NCI-H187 (cell line): ENCODE measurements at places on chromosomes 16 and 17.

GRCh38 chr17:80663781-80664206, 119.2 kb downstream of the RPTOR start:
- peak; percentile 71 for DNase-seq

DNA sequence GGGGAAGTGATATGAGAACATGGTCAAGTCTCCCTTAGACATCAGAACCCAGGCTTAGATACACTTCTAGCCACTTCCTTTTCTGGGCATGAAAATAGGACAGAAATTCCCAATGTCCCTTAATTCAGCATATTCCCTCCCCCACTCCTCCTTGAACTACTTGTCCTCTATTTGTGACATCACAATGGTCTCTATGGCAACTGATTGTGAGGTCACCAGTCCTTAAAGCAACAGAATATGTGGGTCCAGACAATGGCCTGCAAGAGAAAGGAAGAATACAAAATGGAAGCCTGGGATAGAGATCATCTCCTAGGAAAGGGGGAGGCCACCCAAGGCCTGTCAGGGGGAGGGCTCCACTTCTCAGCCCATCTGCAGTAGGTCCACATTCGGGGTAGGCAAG, 6.7 kb upstream of the SEZ6 start:
- DNase-seq = no peak

DNA sequence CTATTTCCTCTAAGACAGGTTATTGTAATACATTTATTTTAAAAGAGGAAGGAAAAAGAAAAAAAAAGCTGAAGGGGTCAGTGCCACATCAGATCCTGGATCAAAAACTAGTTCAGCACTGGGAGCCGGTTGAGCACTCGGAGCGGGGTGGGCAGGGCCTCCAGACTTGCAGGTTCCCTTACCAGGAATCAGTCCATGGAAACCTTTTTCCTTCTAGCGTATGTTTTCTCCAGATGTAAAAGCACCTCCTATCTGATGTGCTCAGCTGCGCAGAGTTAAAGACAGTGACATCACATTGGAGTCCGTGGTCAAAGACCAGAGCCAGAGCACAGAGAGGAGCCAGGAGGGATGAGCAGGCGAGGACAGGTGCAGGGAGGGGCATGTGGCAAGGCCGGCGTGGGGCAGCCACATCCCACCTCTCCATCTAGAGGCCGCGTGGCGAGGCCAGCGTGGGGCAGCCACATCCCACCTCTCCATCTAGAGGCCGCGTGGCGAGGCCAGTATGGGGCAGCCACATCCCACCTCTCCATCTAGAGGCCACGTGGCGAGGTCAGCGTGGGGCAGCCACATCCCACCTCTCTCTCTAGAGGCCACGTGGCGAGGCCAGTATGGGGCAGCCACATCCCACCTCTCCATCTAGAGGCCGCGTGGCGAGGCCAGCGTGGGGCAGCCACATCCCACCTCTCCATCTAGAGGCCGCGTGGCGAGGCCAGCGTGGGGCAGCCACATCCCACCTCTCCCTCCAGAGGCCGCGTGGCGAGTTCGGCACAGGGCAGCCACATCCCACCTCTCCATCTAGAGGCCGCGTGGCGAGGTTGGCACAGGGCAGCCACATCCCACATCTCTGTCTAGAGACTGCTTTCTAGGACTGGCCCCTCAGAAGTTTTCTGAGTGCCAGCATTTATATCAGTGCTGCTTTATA, 166.8 kb upstream of the CHMP6 start:
- no peak for DNase-seq

DNA sequence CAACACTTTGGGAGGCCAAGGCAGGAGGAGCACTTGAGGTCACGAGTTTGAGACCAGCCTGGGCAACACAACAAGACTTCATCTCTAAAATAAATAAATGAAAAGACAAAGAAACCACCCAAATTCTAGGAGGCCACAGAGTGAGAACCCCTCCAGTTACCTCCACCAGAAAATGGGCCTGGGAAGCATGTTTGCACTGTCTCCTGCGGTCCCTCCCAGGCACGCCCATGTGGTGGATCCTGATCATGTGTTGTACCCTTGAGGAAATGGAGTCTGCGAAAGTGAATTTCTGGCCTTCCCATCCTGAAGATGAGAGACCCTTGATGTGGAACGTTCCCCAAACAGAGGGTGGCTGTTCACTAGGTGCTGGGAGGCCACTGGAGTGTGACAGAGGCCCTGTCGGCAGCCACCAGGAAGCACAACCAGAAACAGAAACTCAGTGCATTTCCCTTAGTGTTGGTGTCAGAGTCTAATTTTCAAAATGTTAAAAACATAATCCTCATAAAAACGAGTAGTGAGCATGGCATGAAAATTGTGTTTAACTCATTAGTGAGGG, 19.2 kb upstream of the USP22 start:
- no peak for DNase-seq

GRCh38 chr16:2511128-2511800, 2.5 kb upstream of the ATP6V0C start:
- no peak for DNase-seq

DNA sequence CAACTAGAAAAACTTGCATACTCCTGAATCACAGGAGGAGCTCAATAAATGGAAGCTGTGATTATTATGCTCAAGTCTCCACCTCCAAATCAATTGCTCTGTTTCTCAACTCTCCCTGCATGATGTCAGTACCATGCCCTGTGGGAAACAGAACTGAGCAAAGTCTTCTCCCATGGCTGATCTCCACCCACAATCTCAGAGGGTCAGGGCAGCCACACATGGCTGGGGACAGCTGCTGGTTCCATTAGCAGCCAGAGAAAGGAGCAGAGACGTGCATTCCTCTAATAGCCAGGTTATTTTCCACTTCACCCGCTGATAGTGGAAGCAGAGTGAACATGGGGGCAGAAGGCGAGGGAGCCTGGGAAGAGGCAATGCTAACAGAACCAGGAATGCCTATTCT, 85.5 kb upstream of the TMEM132E start:
- DNase-seq = no peak

DNA sequence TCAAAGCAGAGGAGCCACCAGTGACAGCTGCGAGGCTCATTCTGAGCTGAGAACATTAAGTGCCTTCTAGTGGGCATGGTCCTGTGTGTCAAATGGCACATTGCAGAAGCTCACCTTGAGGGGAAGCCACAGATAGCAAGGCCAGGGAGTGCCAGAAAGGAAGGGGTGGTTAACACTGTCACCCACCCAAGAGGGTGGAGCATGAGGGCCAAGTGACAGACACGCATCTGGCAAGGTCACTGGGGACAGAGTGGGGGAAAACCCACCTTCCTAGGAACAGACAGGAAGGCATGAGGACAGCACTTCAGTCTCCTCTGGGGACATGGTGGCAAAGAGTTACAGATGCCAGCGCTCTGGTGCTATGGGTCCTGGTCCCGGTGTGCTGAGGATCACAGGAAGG, 22.1 kb downstream of the NUBP1 start:
- no peak for DNase-seq

- no peak for DNase-seq
Measured at GRCh38 chr16:64361753-64362152, 760.1 kb downstream of the CDH11 start.

- DNase-seq = no peak
Measured at GRCh38 chr17:73551144-73551543, 93.1 kb downstream of the SDK2 start.

- no peak for DNase-seq
Measured at GRCh38 chr17:73228748-73229236, 32.9 kb downstream of the CPSF4L start.

GRCh38 chr16:18013863-18014262, 322.7 kb downstream of the NPIPA8 start:
- no peak for DNase-seq

DNA sequence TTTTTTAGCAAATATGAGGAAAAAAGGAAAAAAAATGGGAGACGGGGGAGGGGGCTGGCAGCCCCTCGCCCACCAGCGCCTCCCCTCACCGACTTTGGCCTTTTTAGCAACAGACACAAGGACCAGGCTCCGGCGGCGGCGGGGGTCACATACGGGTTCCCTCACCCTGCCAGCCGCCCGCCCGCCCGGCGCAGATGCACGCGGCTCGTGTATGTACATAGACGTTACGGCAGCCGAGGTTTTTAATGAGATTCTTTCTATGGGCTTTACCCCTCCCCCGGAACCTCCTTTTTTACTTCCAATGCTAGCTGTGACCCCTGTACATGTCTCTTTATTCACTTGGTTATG, 1.2 kb upstream of the TMEM88 start:
- DNase-seq = no peak

- DNase-seq = no peak
Measured at GRCh38 chr17:17344507-17345293, 41.5 kb downstream of the NT5M start.

- no peak for DNase-seq
Measured at GRCh38 chr16:21644674-21645073, 7.7 kb downstream of the IGSF6 start.

DNA sequence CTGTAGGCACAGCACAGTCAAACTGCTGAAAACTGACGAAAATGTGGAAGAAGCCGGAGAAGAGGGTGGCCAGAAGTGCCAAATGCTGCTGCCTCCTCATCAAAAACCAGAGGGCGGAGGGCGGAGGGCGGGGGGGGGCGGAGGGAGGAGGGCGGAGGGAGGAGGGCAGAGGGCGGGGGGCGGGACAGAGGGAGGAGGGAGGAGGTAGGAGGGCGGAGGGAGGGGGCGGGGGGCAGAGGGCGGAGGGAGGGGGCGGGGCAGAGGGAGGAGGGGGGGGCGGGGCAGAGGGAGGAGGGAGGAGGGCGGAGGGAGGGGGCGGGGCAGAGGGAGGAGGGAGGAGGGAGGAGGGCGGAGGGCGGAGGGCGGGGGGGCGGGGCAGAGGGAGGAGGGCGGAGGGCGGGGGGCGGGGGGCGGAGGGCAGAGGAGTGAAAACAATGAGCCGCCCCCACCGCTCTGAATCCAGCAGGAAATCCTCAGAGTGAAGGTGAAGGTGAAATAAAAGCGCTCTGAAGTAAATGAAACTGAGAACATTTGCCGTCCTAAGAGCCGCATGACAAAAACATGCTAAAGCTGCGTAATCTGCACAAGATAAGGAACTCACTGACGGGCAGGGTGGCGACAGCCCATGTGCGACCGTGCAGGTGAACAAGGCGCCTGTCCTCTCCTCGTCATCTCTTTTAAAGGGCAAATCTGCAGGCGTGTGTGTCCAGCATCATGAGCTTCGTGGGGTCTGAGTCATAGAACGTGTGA, 22.6 kb upstream of the CBFA2T3 start:
- DNase-seq = no peak

GRCh38 chr17:64306850-64307463, 43.9 kb upstream of the TEX2 start:
- DNase-seq = peak; percentile 13

DNA sequence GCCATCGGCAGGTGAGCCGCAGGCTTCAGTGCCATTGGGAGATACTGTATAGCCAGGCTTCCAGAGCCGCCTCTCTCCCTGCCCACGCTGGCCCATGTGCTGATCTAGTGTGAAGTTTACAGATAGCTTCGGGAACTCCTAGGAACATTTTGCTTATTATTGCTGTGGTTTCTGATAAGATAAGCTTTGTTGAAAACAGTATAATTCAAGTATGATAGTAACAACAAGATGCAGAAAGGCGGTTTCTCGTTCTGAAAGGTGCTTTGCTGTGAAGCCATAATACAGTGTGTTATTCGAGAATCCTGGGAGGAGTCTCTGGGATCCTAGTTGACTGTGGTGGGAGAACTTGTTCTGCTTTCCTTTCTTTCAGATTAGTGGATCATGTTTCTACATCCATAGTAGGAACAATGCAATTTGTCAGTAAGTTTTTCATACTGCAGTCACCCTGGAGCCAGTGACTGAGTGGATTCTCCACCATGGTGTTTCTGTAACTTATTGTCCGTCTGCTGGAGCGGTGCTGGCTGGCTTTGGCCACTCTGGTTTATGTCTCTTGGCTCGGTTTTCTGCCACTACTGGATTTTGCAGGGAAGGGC, 31.5 kb downstream of the RAB11FIP3 start:
- no peak for DNase-seq

DNA sequence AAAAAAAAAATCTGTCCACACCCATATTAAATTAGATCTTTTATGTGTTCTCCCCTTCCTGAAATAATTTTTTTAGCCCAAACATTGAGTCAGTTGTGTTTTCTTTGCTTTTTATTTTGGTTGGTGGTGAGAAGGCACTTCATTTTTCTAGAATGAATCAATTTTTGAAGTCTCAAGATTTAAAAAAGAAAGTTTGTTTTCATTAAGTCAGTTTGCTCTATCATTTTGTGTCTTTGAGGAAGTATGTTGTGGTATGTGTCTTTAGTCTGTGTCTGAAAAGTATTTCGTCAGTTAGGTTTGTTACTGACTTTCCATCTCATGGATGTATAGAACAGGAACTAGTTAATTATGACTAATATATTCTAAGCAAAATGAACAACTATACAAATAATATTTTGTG, 3.8 kb downstream of the IGF2BP1 start:
- DNase-seq = no peak

- DNase-seq = no peak
Measured at GRCh38 chr16:85041219-85042166, 13.9 kb downstream of the KIAA0513 start.

DNA sequence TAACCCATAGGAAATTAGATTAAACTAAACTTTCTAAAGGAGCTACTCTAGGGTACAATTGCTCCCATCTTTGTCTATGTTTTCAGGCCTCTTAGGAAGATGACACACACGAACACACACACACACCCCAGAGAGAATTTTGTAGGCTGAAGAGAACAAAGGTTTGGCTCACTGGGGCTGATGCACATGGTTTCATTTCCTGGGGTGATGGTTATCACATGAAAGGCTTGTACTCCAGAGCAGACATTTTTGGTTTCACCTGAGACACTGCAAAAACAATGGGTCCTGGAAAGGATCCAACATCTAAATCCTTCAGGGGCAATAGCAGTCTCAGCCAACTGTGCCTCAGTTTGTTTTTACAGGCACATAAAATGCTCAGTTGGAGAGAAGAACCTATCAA, 62.8 kb downstream of the GRB7 start:
- no peak for DNase-seq

DNA sequence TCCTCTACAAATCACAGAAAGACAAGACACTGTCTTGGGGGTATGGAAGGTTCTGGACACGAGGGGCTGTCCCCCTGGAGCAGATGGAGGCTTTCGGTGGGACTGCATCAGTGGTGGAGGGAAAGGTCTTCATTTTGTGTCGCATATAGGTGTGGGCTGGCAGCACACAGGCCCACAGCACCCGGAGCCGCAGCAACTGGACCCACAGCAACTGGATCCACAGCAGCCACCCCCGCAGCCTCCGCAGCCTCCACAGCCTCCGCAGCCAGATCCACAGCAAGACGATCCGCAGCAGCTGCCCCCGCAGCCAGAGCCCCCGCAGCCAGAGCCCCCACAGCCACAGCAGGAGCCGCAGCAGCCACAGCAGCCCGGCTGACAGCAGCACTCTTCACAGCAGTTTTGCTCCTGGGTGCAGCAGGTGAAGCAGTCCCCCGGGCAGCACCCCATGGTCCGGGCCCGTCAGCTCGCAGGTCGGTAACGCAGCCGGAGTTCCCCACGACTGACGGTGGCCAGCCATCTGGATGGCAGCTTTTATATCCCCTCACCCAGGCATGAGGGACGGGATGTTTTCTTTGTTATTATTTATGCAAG, at the start of gene KRTAP17-1:
Gene KRTAP17-1 (minus strand): TSS at position 507 of the 591 bp plus-strand sequence. CDS start 60 bp downstream, at position 447.
- no peak for DNase-seq
